Muscle of leg (tissue), 16 donors: ENCODE measurements at places on chromosomes 7 and 10.

- DNase-seq, result no peak
Measured at GRCh38 chr7:12968836-12969422, 281.5 kb downstream of the ARL4A start.

DNA sequence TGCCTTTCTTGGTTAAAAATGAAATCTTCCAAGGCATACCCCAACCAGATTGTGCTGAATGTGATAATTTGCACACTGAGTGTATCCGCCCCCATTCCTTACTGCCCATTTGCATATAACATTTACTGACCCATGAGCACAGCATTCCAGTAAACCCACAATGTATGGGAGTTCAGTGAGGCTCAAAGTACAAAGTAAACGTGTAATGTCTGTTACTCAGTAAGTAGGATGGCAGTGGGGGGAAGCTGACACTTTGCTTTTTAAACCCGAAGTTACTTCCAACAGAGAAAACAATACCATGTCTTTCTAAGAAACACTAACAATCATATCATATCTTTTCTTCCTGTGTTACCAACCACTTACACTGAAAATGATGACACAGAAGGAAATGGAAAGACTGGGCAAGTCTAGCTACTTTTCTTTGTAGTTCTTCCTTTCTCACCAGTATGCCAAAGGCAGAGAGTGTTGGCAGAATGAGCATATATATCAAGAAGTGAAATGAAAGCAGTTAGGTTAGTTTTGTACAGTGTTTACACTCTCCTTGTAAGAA, 27.1 kb upstream of the SOSTDC1 start:
- no peak for DNase-seq

- DNase-seq, result peak; percentile 39
Measured at GRCh38 chr7:16754856-16755317, 1.3 kb downstream of the TSPAN13 start.

GRCh38 chr7:78350926-78351325, 552.4 kb downstream of the PHTF2 start:
- no peak for DNase-seq

DNA sequence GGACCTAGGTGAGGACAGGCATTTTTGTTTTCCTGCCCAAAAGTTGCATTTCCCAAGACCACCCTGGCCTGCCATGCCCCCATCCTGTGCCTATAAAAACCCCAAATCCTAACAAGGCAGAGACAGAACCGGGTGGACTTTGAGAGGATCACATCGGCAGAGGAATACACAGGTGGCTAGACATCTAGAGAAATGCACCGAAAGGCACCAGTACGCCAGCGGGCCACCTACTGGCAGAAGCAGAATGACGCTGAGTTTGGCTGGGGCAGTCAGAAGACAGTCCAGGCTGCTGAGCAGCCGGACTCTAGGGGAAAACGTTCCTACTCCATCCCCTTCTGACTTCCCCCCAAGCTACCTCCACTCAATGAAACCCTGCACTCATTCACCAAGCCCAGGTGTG, 2.8 kb downstream of the AKR1C4 start:
- no peak for DNase-seq

DNA sequence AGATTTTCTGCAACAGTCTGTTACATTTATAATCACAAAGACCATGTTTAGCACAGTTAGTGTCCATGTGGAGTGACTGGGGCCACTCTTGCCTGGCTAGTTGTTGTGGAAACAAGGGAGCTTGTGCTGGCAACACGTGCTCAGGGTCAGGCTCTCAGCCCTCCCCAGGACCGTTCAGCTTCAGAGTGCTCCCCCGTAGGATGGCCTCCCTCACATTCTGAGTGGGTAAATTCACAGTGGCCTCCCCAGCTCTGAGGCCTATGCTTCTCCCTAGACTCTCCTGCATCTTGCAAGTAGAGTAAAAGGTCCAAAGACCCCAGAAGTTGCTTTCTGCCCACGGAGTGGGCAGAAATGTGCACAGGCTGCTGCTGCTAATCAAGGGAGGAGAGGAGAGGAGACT, 122.3 kb downstream of the ADCY1 start:
- DNase-seq, result no peak

DNA sequence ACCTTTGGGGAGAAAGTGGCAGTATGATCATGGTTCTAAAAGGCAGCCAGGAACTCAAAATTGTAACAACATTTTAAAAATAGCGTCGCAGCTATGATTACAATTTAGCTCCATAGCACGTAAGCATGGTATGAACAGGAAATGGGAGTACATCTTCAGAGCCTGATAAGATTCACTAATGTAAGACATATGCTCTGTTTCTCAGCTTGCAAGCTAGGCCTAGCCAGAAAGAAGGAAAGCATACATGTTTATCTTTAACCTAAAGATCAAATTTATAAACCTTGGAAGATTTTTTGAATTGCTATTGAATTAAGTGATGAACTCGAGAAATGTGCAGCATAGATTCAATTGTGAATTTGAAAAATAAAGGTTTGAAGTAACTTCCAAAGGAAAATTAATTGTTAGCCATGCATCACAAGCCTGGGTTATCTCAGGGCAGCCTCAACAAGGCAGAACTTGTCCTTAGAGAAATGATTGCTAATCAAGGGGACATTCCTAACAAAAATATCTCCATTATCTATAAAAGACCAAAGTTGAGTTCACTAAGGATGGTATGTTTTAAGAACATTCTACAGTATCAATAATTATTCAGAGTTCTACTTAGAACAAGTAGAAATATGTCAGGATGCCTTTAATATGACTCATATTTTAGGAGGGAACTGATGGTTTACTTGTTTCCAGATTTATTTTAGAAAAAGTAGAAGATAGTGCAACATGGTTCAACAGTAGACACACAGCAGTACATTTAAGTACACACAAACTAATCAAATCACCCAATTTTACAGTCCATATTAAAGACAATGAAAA, 38.8 kb upstream of the SEPTIN7 start:
- DNase-seq, result no peak

DNA sequence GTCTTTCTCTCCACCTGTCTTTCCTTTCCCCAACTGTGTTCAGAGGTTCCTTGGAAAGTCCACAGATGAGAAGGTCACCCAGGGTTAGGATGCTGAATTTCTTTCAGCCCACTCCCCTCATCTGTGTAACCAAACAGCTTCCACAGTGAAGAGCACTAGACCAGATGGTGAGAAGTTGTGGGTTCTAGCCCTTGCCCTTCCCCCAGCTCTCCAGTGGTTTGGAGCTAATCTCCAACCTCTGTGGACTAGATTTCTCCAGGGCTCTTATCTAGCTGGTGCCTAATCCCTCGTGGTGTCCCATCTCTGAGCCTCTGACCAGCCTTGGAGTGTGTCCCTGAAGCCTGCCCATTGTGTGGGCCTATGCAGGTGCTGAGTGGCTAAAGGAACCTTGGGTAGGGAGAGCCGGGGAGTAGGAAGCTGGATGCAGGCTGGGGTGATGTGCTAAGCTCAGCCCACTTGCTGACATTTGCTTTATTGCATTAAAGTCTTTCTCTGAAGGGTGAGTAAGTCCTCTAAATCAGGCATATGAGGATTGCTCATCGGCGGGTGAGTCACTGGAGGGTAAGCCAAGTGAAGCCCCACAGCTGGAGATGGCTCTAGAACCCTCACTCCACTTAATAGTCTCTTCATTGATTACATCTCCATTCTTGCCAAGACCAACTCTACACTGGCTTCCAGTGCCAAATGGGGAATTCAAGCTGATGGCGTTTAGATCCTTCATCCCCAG, 14.9 kb downstream of the DUSP5 start:
- DNase-seq, result no peak

DNA sequence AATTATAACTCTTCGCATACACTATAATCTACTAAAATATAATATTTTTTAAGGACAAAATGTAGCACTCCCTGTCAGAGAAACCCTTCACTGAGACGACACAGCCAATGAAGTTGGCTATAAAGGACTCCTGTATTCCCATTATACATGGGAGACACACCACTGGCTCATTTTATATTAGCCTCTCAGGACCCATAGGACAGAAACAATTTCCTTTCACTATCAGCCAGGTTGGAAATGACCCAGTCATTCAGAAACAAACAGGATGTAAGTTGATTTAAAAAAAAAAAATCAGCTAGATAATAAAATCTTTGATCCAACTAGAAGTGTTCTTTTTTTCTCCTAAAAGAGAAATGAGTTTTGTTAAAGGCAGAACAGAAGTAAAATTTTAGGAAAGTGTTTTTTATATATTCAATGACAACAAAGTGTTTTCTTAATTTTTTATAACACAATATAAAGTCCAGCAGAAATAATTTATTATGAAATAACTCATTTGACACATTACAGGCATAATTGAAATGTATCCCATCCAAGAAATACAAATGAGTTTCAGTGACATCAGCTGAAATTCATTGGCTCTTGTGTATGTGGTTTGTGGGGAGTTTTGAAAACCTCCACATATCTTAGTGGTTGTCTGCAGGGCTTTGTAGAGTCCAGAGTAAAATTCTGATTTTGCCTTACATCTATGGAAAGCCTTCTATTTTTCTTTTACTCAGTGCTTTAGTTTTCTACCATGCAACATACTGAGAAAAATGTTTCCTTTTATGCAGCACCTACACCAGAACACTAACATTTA, 64.1 kb downstream of the CTTNBP2 start:
- peak; percentile 20 for DNase-seq

DNA sequence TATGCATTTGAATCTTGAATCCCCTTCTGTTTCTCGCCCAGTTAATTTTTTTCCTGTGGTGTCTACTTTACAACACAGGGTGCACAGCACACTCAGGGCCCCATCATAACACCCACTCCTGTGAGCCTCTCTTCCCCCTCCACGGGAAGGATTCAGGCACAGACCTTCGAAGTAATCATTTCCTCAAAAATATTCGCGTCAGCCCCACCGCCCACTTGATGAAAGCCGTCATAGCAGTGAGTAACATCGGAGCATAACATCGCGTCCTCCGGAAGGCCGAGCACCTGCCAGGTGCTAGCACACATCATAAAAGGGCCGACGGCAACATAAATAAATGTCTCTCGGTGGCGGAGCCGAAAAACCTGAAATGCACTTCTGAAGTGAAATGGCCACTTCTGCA, 201.7 kb upstream of the ADARB2 start:
- no peak for DNase-seq

GRCh38 chr7:129103561-129104324, 40.8 kb upstream of the TSPAN33 start:
- no peak for DNase-seq

GRCh38 chr10:7209458-7209857, 201.4 kb downstream of the SFMBT2 start:
- DNase-seq, result no peak

- no peak for DNase-seq
Measured at GRCh38 chr7:641269-641671, 85.2 kb upstream of the DNAAF5 start.

DNA sequence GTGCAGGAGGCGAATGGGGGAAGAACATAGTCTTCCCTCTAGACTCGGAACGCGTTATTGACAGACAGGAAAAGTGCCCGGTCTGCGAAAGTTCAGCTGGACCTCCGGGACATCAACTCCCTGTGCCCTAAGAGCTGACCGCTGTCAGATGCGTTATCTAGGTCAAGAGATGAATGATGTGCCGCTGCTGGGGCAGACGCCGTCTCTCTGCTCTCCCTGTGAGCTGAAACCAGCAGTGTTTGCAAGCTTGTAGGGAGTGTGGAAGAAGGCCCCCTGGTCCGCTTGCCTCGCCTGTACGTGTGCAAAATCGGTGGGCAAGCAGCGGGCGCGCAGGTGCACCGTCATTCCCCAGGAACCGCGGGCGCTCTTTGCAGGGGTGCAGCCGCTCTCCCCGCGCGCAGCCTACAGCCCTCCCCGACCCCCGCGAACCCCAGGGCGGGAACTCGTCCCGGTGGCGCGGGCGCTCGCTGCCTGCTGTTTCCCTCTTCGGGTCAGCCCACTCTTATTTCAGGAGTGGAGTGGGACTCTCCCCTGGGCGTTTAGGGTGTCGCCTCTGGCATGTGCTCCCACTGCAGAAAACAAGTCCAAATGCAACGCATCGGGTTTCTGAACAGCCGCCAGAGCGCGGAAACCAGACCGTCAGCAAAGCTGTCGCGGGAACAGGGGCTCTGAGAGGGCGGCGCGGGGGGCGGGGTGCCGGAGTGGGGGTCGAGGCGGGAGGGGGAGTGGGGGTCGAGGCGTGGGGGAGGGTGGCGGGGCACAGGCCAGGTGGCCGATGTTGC, 1.8 kb upstream of the PFKFB3 start:
- DNase-seq, result peak; percentile 77

- no peak for DNase-seq
Measured at GRCh38 chr7:1800902-1801301, 130.8 kb downstream of the ELFN1 start.

- DNase-seq, result no peak
Measured at GRCh38 chr10:12412666-12413368, 63.5 kb downstream of the CAMK1D start.

DNA sequence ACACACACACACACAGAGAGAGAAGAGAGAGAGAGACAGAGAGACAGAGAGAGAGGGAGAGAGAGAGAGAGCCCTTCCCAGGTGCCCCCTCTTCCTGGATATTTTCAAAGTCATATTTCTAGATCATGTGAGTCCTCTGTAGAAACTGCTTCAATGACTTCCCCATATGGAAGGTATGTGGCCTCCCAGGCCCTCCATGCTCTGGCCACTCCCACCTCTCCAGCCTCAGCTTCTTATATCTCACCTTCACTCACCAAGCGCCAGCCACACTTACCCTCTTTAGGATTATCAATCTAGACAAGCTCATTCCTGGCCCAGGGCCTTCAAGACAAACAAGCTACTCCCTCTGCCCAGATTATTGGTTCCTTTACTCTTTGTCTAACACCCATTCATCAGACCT, 259.7 kb downstream of the MTERF1 start:
- DNase-seq, result no peak

- DNase-seq, result peak; percentile 38
Measured at GRCh38 chr10:124493214-124493882, 31.7 kb downstream of the LHPP start.

GRCh38 chr7:115505136-115505535, 525.4 kb downstream of the TFEC start:
- DNase-seq, result no peak

DNA sequence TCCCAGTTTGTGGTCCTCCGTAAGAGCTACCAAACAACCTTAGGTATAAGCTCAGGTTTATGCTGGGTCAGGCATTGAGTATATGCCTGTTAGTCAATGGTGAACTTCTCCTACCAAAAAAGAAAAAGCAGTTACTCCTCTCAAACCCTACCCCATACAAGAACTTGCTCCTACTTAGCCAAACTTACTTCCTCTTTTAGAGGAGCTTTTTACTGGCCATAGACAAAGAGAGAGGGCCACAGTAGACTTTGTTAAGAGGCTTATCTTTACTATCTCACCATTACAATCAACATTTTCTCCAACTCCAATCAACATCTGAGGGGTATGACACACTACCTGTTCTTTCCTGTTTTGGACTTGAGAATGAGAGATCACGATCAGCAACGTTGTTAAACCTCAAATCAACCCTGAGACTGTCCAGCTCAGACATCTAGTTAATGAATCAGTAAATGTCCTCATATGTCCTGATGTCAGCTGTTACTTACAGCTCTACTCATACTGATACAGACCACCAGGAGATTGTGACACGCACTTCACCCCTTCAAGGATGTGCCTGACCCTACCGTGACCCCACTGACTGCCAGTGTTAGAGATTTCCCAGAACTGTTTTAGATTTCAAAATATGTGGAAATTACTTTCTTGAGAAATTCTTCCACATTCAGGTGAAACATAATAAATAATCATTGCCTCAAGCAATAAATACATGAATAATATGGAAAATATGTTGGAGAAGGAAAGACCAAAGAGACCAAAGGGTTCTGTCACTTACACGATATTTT, 18.4 kb upstream of the CCDC71L start:
- no peak for DNase-seq
